Left ventricle myocardium inferior (tissue), 1 donor: ENCODE measurements at places on chromosomes 7 and 10. TPM values are rescaled to one million over a fixed set of nuclear protein-coding genes. Genes with fewer than 3 reads are reported as not detected.

MYPN gene
- total RNA-seq, result 124 TPM

UCMA gene
- total RNA-seq, result not detected

SLC16A12 gene
- 2.0 TPM for total RNA-seq

CYP2C8 gene
- not detected for total RNA-seq

HOXA7 gene
- 0.36 TPM for total RNA-seq

PSTK gene
- 2.1 TPM for total RNA-seq

FAM25A gene
- total RNA-seq, result not detected

SPDYE18 gene
- total RNA-seq, result not detected

ARMH3 gene
- total RNA-seq, result 58.9 TPM

ITPRIP gene
- 35.4 TPM for total RNA-seq

ZNF479 gene
- total RNA-seq, result not detected

FRMPD2 gene
- 0.38 TPM for total RNA-seq

OGDHL gene
- total RNA-seq, result 4.5 TPM

AP5Z1 gene
- 13.4 TPM for total RNA-seq

ABCF2 gene
- total RNA-seq, result 30.5 TPM

DUSP5 gene
- total RNA-seq, result 15.0 TPM

MACC1 gene
- total RNA-seq, result 0.03 TPM

TSPAN33 gene
- total RNA-seq, result 9.7 TPM

TMEM196 gene
- total RNA-seq, result not detected

PAPOLB gene
- 0.05 TPM for total RNA-seq

BTBD16 gene
- not detected for total RNA-seq

LIPN gene
- not detected for total RNA-seq

INHBA gene
- total RNA-seq, result 8.6 TPM

FAM25C gene
- not detected for total RNA-seq

GSTO1 gene
- 189 TPM for total RNA-seq

ZNF488 gene
- total RNA-seq, result 0.05 TPM

TEX47 gene
- not detected for total RNA-seq

ABHD11 gene
- total RNA-seq, result 25.2 TPM

PHYHIPL gene
- total RNA-seq, result 0.11 TPM

NCAPG2 gene
- 3.7 TPM for total RNA-seq

CRHR2 gene
- 0.19 TPM for total RNA-seq

NPFFR1 gene
- not detected for total RNA-seq
